NCI-H446 (cell line): ENCODE measurements at places on chromosomes 13 and 19.

DNA sequence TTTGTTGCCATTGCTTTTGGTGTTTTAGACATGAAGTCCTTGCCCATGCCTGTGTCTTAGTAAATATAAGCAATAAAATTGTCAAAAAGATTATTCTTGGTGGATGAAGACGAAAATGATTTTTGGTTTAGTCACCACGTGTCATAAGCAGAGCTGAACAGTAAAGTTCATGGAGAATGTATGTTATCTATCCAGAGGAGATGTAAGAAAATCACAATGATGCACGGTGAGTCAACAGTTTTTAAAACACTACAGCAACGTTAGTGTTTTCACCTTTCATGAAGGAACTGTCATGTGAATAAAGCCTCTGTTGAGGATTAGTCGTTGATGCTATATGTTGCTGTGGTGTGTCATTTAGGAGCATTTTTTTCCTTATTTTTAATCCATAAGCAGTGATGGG, 137.6 kb downstream of the GPC6 start:
- DNase-seq: no peak

GRCh38 chr13:101210774-101211173, 205.5 kb downstream of the NALCN start:
- DNase-seq: no peak

- DNase-seq: no peak
These were observed 28.6 kb downstream of the BICRA start for GRCh38 chr19:47637550-47637949.

DNA sequence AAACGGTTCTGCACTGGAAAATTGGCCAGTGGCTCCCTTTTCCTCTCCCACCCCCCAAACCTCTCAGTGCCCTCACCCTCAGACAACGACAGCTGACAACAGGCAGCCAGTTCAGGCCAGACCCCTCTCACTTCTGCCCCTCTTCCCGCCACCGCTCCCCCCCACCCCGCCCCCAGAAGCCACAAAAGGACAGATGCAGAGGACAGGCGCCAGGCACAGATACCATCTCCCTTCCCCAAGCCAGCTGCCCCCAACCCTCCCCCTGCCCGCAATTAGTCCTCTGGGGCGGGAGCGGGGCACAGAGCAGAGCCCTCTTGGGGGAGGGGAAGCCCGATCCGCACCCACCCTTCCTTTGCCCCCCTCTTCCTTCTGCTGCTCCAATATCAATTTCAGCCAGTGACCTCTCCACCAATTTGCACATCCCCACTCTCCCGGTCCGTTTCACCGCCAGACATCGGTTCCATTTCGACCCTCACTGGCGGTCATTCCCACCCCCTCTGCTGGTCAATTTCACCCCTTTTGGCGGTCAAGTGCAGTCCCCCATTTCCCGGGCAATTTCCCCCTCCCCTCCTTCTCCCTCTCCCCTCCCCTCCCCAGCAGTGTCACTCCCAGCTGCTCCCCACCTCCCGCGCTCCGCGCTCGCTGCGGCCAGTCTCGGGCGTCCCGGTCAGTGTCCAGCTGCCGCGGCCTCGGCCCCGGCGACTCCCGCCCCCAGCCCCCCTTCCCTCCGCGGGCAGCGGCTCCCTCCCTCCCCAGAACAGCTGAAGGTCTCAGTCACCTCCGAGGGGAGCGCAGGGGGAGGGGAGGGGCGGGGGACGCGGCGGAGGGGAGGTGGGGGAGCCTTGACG, at the start of gene SHD:
TSS of gene SHD (plus strand) at position 848 of the 848 bp plus-strand sequence. CDS start 798 bp downstream, outside the sequence.
- no peak for DNase-seq

GRCh38 chr19:49165111-49165750, 7.6 kb downstream of the TRPM4 start:
- no peak for DNase-seq

- DNase-seq: no peak
These were observed 607 bp downstream of the PLEKHJ1 start for GRCh38 chr19:2235381-2236063.

GRCh38 chr19:42424712-42425131, 2.5 kb downstream of the LIPE start:
- DNase-seq: no peak

GRCh38 chr19:17951157-17951989, 15.5 kb upstream of the KCNN1 start:
- no peak for DNase-seq

GRCh38 chr19:44738603-44739558, 9.6 kb upstream of the BCL3 start:
- no peak for DNase-seq

GRCh38 chr19:35278578-35279284, 3.6 kb upstream of the HAMP start:
- no peak for DNase-seq

- no peak for DNase-seq
These were observed 279.1 kb upstream of the ATXN8OS start for GRCh38 chr13:69828527-69828926.

- no peak for DNase-seq
These were observed 1077.7 kb upstream of the SLC10A2 start for GRCh38 chr13:104143760-104144416.

DNA sequence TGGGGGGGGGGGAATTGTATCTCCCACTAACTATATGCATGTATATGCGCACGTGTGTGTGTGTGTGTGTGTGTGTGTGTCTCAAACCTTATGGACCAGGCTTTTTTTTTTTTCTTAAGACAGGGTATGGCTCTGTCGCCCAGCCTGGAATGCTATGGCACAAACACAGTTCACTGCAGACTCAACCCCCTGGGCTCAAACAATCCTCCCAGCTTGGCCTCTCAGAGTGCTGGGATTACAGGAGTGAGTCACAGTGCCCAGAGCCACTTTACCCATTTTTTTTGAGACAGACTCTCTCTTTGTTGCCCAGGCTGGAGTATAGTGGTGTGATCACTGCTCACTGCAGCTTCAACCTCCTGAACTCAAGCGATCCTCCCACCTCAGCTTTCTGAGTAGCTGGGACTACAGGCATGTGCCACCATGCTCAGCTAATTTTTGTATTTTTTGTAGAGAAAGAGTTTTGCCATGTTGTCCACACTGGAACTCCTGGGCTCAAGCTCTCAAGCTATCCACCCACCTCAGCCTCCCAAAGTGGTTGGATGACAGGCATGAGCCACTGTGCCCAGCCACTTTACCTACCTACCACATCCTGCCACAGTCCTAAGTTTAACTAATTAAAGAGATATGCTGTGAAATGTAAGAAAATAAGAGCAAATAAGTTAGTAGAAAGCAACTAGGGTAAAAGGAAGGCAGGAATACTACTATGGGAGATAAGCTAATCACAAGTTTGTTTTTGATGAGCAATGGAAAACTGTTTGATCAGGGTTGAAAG, 2.4 kb downstream of the ZMYM5 start:
- DNase-seq: no peak

GRCh38 chr13:42035905-42036521, 12.4 kb upstream of the DGKH start:
- no peak for DNase-seq

DNA sequence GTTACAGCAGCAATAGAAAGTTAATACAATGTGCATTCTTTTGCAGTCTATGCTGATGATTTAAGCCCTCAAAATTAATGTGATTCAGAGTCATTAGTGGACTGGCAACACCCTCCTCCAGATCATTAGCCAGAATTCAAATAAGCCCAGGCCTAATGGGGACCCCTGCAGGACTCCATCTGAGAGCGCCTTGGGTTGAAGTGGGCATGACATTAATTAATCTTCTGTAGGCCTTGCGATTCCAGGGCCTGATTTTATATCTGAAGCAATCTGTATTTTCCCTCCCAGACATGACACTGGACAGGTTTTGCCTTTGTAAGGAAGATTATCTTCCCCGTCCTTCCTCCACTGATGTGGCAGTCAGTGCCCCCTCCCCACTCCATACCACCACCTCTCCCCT, 442.9 kb downstream of the FOXO1 start:
- DNase-seq: no peak
